ENCODE measurements at places on chromosomes 5 and 9.

GRCh38 chr5:134844252-134844651, 1.5 kb upstream of the C5orf24 start:
- DNase-seq, result no peak

- no peak for DNase-seq
Observed at GRCh38 chr5:107794741-107795140, 124.0 kb upstream of the EFNA5 start.

DNA sequence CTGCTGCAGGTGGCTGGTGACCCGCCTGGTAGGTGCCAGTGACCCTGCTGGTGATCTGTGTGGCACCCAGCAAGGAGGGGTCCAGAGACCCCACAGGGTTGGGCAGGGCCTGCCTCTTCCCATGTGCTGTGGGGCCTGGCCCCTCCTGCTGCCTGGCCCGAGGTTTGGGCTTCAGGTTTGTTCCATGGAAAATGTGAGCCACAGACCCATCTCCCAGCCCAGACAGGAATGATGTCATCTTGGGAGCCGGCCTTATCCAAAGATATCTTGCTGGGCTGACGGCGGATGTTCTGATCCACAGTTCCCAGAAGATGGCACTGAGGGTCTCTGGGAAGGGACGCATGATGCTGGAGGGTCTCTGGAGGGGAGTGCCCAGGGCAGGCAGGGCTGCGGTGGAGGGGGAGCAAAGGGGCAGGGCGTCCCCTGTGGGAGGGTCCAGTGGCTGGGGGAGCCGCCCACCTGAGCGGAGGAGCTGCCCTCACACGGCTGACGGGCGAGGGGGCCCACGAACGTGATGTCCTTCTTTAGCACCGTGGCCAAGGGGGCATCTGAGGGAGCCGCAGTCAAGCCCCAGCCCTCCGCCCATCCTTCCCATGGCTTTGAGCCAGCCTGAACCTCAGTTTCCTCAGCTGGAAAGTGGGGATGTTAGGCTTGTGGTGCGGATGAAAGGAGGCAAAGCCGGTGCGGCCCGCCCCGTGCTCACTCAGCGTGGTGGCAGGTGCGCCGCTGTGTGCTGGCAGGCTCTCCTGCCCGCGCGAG, 68.1 kb downstream of the COL5A1 start:
- no peak for DNase-seq

- DNase-seq, result no peak
Observed at GRCh38 chr9:127426756-127427155, 2.6 kb downstream of the ZNF79 start.

- DNase-seq, result no peak
Observed at GRCh38 chr9:73893230-73893629, 603.9 kb upstream of the RORB start.

- no peak for DNase-seq
Observed at GRCh38 chr9:131090025-131090787, 6.1 kb upstream of the AIF1L start.

GRCh38 chr9:136846376-136847087, 2.7 kb upstream of the PHPT1 start:
- no peak for DNase-seq

- DNase-seq, result no peak
Observed at GRCh38 chr9:13140843-13141592, 138.5 kb downstream of the MPDZ start.

GRCh38 chr5:150361301-150361700, 3.8 kb downstream of the TCOF1 start:
- DNase-seq, result no peak

DNA sequence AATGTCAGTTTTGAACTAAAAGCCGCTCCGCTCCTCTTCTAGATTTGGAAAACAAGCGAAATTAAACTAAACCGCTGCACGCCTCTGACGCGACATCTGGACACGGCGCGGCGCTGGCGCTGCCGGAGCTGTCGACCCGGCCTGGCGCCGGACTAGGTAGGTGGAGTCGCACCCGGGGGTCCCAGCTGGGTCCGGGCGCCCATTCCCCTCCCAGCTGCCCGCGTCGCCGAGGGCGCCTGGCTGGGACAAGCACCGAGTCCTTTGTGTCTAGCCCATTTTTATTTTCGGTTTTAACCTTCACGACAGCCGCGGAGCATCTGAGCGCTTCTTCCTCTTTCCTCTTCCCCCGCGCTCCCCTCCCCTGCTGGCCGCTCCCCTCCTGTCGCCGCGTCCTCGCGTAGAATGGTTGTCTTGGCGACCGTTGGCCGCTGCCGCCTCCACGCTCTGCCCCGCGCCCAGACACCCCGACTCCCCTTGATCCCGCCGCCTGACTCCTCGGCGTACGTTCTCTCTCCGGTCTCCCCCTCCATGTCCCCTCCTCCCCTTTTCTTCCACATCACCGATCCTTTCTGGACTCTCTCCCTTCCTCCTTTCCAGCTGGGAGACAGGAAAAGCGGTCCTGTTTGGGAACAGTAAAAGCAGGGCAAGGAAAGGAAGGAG, 545 bp downstream of the CDKN2B-AS1 start:
- no peak for DNase-seq

- DNase-seq, result no peak
Observed at GRCh38 chr5:175471628-175472027, 6.7 kb upstream of the SFXN1 start.

DNA sequence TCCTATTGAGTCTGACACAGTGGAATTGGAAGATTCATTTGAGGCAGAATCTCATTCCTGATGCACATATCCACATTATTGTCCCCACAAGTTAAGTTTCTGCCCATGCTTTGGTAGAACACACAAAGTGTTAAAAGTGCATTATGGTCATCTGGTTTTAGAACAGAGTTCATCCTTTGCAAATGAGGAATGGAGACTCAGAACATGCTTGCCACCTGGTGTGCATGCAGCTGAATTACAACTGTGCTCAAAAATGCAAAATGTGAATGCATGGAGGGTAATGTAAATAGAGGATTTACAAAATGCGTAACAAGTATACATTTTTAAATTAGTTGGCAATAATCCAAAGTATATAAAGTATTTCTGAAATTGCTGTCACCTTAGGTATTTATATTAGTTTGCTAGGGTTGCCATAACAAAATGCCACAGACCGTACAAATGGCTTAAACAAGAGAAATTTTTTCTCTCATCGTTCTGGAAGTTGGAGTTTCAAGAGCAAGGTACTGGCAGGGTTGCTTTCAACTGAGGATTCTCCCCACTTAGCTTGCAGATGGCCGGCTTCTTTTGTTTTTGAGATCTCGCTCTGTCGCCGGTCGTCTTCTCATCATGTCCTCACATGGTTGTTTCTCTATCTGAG, 671.1 kb downstream of the TAF11L14 start:
- peak; percentile 15 for DNase-seq

DNA sequence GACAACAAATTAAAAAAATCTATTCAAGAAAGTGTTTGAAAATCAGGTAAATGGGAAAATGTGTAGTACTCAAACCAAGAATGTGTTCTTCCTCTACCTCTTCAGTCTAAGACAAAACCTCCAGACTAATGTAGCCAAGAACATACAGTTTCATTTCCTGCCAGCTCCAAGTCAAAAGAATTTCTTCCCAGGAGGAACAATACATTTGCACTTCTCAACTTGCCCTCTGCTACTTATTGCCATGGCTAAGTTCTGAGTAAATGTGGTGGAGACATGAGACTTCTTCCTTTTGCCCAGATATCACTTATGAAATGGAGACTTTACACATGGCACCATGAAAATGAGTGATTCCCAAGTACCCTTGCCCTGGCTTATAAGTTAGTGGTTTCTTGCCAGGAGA, 2112.2 kb upstream of the C9orf72 start:
- DNase-seq, result no peak

DNA sequence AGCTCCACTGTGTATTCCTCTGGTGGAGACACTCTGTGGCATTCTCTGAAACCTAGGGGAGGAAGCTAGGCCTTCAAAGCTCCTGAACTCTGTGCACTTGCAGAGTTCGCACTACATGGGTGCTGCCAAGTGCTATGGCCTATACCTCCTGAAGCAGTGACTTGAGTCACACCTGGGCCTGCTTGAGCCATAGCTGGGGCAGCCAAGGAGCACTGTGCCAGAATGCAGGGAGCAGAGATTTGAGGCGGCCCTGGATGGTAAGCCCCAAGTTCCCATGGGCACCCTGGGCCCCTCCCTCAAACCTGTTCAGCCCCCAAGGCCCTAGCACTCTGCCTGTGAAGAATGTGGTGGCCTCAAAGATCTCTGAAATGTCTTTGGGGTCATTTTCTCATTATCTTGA, 212.9 kb downstream of the SPATA31A6 start:
- no peak for DNase-seq

Measured in brain pericyte (primary cell).